ENCODE measurements at places on chromosomes 7 and 10. TPM values are rescaled to one million over a fixed set of nuclear protein-coding genes. Genes with fewer than 3 reads are reported as not detected.

Gene ELOVL3
- not detected for total RNA-seq

Gene KRIT1
- 42.4 TPM for total RNA-seq

Gene ANLN
- 271 TPM for total RNA-seq

Gene MLXIPL
- not detected for total RNA-seq

Gene PIK3CG
- not detected for total RNA-seq

Gene TAS2R5
- total RNA-seq: 2.6 TPM

Gene HSPA12A
- 4.3 TPM for total RNA-seq

Gene OR2A12
- not detected for total RNA-seq

Gene VAX1
- total RNA-seq: not detected

Gene ACHE
- 1.5 TPM for total RNA-seq

Data from placental epithelial cell (primary cell).